Activated CD4-positive, alpha-beta T cell treated with anti-CD3 and anti-CD28 coated beads, Interleukin-2, amount 10 ng/mL, durations not matched to agents 7 days and 5 days (primary cell): ENCODE measurements at places on chromosomes 12 and 14.

- no peak for DNase-seq
Measured at GRCh38 chr12:86264451-86265328, 8.5 kb upstream of the MGAT4C start.

DNA sequence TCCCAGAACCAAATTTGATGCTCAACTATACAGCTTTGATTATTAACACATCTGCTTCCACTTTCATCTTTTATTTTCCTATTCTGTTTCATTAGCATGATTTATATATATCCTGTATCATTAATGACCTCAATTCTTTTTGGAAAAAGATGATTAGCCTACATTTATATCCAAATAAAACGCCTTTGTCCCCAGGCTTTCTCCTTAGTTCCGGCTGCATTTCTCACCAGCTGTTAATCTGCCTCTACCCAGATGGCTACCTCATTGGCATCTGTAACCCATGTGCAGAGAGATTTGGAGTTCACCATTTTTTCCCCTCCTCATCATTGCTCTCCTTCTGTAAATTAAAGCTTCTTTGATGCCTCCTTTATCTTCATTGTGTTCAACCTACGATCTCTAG is 336.8 kb upstream of the RGS6 start:
- no peak for DNase-seq

- no peak for DNase-seq
Measured at GRCh38 chr14:94001016-94001415, 3.9 kb downstream of the CCDC197 start.

DNA sequence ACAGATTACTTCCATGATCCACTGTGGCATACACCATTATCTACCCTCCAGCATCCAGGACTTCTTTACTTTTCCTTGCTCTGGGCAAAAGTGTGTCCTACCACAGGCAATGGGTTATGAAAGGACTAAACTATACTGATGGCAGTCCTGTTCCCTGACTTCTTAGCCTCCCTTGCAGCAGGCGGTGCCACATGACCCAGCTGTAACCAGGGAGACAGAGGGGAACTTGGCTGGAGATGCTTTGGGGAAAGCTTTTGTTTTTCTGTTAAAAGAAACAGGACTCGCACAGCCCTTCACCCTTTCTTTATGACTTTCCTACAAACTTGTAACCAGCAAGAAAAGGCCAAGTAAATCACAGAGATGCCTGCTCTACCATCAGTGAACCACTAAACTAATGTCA is 394.4 kb downstream of the PCNX1 start:
- no peak for DNase-seq

- no peak for DNase-seq
Measured at GRCh38 chr14:99968191-99968920, 96.9 kb upstream of the EVL start.

GRCh38 chr12:46365951-46366379 is 6.6 kb downstream of the SLC38A2 start:
- DNase-seq = no peak

DNA sequence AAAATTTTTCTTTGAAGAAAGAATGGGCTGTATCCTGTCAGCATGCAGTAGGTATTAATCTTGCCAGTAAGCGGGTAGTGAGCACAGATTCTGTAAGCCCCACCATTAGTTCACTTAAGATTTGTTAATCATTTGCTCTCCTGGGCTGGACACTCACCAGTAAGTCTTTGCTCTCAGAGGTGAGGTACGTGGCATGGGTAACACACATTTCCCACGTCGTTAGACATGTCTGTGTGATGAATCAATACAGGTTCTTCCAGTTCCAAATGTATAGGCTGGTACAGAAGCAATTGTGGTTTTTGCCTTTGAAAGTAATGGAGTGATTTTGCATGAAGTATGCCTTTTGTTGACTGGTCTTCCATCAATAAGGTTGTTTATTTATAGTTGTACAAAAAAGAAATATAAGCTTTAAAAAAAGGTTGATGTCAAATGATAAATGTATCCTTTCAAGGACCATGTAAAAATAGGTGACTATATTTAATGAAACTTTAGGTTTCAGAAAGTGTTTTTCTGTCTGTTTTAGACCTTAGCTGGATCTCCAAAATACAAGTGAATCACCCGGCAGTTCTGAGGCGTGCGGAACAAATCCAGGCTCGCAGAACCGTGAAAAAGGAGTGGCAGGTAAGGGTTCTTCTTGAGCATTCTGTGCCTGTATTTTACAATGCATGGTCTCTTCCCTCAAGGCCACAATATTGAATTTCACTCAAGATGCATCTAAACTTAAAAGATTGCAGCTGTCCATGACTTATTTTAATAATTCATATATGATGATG is 45.5 kb downstream of the DERA start:
- DNase-seq = no peak

DNA sequence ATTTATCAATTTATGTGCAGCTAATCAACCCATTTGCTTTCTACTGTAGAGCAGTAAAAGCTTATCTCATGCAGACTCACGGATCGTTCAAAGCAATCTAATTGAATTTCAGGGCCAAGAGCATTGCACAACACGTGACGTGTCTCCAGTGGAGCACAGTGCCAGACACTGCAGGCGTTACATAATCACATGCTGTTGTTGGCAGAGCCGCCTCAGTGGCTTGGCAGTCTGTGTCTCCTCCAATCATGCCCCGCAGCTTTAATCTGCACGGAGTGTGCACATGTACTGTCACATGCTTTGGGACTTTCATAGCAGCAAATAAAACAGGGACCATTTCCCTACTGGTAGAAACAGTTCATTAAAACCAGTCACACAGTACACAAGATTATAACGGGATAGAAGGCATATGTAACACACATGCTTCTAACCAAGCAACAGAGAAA is 309.3 kb downstream of the ITPR2 start:
- no peak for DNase-seq

DNA sequence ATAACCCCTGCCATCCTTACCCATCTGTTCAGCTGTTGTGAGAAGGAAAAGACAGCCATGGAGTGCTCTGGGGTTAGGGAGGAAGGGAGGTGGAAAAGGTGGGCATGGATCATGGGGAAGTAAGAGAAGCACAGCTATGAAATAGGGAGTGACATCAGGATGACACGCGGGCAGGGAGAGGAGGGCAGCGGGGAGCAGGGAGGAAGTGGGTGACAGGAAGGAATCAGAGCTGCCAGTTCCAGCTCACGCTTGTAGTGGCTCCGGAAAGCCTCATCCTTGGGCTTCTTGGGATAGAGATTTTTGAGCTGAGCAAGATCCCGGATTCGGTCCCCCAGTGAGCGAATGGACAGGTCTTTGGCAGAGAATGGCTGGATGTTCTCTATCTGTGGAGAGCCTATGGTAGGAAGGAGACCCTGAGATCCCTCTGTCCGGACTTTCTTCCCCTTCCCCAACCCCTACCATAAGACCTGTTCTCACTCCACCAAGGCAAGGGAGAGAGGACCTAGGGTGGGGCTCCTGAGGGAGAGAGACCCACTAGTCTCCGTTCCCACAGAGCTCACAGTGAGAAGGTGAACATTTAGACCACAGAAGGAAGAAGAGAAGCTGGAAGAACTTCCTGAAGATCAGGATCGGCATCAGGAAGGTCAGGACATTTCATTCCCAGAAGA is 10.3 kb downstream of the NAB2 start:
- no peak for DNase-seq

GRCh38 chr14:50773632-50774541 is 57.1 kb downstream of the NIN start:
- peak; percentile 24 for DNase-seq

- peak; percentile 62 for DNase-seq
Measured at GRCh38 chr14:24430143-24430681, 458 bp downstream of the KHNYN start.

DNA sequence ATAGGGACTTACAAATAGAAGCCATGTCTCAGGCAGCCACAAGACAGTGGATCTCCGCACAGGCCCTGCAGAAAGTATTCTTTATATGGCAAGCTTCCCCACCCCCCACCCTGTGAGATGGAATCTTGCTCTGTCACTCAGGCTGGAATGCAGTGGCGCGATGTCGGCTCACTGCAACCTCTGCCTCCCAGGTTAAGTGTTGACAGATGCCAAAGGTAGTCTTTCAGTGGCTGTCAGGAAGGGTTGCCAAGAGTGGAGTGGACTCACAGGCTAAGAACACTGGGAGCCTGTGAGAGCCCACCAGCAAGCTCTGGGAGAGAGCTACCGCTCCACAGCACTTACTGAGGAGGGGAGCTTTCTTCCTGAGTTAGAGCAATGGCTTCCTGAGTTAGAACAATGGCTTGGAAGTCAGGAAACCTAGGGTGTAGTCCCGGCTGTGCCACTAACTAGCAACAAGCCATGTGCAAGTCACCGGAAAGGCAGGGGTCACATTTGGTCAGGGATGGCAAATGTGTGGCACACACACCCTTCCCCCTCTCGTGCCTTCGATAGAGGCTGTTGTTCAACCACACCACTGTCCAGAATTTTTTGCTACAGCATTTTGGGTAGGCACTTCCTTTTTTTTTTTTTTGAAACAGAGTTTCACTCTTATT is 2.6 kb downstream of the RNASE1 start:
- DNase-seq = no peak

DNA sequence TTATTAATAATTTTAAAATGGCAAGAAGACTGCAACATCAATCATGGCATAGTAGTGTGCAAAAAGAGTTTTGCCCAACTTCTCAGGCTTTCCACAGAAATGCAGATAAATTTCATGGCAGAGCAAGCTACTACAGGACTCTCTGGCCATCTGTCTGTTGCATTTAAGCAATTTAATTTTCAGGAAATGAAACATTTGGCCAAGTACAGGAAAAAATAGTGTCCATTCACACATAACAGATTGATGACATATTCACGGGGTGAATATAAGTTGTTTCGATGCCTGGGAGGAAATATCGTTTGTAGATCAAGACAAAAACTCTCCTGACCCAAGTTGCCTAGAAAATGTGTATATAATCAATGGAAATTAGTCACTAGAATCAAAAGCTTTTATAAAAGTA is 324.0 kb downstream of the PRKD1 start:
- no peak for DNase-seq

GRCh38 chr14:102208741-102209140 is 69.0 kb downstream of the WDR20 start:
- DNase-seq = no peak

GRCh38 chr14:71355324-71356201 is 448.3 kb downstream of the PCNX1 start:
- no peak for DNase-seq

DNA sequence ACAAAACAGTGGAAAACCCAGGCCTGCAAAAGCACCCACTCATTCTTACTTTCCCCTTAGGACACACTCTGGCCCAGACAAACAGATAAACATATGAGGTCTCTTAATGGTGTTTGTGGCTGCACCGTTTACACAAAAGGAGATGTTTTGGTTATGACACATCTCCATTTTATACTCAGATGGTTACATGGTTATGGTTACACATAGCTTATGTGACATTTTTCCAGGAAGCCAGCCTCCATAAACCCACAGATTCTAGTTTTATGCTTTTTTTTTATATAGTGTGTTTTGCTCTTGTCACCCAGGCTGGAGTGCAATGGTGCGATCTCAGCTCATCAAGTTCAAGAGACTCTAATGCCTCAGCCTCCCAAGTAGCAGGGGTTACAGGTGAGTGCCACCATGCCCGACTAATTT is 3.5 kb upstream of the KLRD1 start:
- peak; percentile 14 for DNase-seq

DNA sequence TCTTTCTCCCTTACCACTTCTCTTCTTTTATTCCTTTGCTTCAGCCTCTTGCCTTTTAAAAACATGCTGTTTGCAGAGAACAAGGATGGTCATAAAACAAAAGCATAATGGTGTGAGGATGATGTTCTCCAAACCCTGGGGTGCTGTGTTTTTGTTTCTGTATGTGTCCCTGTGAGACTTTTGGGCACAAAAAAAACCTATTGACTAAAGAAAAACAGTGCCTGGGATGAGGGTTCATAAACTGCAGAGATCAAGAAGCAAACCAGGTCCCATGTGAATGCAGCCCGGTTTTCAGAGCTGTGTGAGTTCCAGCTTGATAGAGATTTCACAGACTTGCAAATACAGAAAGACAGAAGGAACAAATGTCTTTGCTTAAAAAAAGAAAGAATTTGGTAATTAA is 148.6 kb upstream of the CPSF6 start:
- DNase-seq = no peak

DNA sequence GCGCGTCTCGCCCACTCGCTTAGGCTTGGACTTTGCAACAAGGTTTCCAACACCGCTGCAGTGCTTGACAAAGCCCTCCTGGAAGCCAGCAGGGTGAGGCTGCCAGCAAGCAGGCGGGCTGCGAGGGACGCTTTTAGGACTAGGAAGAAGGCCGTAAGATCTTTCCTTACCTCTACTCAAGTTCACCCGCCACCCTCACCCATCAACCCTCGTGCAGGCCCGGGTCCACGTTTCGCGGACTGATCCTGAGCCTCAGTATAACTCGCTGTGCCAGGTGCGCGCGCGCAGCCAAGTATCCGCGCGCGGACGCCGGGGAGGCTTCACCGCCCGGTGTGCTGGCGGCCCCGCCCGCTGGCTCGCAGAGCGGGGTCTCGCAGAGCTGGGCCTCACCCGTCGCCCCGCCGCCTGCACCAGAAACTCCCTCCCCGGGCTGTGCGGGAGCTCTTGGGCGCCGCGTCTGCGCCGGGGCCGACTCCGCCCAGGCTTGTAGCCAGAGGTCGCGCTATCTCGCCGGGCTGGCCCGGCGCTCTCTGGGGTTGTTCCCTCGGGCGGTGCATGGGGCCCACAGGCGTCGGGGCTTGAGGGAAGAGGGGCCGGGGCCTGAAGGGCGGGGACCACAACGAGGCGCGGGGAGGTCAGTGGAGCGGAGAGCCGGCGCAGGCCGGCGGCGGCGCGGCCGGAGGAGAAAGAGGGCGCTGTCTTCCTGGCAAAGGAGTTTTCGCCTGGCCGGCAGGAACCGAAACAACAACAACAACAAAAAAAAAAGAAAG is 7.6 kb upstream of the SIX1 start:
- no peak for DNase-seq

DNA sequence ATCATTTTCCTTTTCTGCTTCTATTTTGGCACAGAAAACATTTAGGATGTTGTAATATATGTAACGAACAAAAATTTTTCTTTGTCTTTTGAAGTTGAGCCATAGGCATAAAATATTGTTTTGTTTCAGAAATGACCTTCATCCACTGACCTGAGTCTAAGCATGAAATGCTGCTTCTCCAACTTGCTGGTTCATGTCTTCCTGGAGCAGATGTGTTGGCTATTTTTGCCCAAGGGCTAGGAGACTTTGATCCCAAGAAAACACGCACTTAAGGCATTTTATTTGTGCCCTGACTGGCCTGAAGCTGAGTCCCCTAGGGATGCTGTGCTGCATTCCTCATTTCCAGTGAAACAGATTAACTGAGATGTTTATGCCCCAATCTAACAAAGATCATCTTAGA is 27.2 kb upstream of the ALG10B start:
- no peak for DNase-seq

DNA sequence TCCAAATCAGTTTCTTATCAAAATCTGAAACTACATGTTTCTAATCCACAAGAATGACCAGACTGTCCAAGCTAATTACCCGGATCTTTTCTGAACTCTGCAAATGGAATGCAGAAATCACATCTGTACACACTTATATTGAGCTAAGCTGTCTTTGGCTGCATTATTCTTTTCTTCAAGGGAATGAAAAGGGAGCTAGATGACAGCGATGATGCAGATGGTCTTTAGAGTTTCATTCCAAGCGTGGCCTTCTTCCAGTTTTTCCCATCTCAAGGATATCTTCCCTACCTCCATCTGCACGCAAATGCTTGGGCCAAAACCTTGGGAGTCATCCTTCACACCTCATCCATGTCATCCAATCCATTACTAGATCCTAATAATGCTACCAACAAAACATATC is 12.6 kb downstream of the KCNH5 start:
- DNase-seq = no peak
